HuH-7.5 (cell line): ENCODE measurements at places on chromosomes 16 and 17.

- DNase-seq: no peak
Measured at GRCh38 chr16:87724490-87725291, 41.1 kb downstream of the KLHDC4 start.

DNA sequence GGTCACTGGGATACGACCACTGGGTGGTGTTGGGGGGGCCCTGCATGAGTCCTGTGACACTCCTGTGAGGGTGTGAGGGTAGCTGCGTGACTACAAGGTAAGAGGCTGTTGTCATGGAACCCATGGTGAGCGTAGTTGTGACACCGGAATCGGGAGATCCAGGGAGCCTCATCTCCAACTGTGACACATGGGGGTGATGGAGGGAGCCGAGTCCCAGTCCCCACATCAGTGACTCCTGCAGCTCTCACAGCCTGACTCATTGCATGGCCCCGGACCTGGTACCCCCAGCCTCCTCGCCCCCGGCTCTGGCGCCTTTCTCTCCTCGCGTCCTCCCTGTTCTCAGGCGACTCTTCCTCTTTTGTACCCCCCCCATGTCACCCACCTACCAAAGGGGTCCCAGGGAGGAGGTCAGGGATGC lies 14.2 kb downstream of the CDH16 start:
- peak; percentile 6 for DNase-seq

GRCh38 chr16:17812771-17813170 lies 342.0 kb upstream of the XYLT1 start:
- DNase-seq: no peak

DNA sequence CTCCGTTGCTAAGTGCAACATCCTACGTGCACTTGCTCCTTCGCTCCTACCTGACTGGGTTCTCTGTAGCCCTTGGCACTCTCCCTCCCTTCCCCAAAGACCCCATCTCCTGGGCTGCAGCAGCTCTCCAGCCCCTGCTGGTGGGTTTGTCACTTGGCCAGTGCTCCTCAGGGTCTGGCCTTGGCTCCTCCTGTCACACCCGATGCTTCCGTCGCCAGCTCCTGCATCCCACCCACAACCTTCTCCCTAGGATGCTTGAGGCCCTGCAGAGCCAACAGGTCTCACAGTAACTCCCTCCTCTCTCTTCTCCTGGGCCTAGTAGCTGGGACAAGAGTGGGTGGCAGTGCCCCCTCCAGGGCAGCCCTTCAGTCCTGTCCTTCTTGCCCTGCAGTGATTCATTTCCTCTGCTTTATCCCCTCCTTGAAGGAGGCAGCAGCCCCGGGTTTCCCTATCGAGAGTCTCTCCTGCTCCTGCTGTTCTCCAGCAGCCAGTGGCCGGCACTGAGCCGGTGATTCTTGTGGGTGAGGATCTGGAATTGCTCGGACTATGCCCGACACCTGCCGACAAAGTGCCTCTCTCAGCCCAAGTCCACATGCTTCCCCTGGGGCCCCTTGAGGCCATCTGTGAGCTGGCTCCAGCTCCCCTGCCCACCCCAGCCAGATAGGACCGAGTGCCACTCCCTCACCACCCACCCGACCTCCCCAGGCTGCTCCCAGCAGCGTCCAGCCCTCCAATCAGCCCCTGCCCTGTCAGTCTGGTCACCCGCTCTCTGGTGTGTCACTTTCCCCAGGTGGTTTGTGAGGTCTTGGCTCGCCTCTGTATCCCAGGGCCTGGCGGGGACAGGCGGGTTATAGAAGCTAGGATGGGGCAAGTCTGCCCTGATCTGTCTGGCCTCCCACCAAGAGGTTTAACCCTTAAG lies 3.8 kb downstream of the LITAFD start:
- no peak for DNase-seq

DNA sequence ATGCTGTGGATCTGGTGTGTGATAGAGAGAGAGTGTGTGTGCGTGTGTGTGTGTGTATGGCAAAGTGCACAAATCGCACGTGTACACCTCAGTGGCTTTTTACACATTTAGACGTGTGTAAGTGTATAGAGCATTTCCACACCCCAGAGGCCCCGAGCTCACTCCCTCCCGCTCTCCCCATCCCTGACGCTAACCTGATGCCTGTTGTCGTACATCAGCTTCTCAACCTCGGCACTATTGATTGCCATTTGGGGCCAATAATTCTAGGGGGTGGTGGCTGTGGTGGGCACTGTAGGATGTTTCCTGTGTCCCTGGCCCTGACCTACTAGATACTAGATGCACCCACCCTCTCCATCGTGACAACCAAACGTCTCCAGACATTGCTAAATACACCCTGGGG lies 30.4 kb upstream of the CRISPLD2 start:
- no peak for DNase-seq

DNA sequence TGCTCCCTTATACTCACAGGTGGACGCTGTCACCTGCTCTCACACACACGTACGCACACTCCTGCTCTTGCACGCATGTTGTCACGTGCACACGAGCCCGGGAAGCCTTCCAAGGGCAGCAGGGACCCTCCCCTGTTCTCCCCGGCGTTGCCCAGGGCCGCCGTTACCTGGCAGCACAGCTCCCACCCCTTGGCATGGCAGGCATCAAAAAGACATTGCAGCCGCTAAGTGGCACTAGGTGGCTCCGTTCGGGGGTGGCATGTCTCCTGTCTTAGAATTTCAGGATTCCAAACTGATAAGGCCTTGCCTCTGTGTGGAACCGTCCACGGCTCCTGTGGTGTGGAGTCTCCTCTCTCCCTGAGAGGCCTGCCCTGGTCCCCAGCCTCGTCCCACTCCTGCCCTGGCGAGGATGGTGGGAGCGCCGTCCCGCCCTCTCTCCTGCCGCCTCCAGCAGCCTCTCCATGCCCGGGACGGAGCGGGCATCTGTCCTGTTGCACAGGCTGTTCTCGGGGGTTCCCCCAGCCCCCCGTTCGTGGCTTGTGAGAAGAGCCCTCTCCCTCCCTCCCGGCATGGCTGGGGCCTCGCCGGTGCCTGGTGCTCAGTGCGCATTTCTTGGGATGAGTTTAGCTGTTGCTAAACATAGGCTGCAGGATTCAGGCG lies 126.7 kb upstream of the GSE1 start:
- DNase-seq: no peak

- peak; percentile 38 for DNase-seq
Measured at GRCh38 chr16:10362077-10362863, 23.6 kb upstream of the ATF7IP2 start.

DNA sequence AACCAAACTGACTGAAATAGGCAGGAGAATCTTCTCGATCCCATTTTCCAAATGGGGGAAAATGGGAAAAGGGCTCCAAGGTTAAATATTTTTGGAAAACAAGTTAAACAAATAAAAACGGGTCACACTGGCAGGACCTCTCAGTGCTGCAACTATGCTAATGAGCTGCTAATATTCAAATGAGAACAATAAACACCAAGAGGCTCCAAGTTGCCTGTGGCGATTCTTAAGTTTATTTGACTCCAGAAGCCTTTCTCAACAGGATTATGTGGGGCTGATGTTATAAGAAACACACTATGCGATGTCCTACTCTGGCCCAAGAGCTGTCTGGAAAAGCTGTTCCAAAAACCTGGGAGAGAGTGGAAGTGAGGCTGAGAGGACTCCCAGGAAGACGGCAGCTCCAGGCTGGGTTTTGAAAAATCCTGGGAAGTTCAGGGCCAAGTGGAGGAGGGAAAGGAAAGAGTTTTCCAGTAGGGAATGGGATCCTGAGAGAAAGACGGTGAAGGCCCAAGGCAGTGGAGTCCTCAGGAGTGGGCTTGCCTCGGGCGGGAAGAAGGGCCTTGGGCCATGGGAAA lies 21.4 kb downstream of the WNT3 start:
- no peak for DNase-seq

DNA sequence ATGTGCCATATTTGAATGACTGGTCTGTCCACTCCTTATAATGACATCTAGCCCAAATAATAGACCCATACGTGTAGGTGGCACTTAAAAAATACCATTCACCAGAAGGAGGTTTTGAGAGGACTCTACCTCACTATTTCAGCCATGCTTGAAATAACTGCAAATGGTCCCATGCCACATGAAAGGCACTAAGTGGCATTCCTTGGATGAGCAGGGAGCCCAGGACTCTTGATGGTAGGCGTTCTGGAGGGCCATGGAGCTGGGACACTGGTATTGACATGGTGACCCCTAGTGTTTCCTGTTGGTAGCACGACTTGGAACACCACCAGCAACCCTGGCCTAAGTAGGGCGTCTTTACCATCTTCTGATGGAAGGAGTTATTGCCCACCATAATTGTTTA lies 148.7 kb upstream of the ZFHX3 start:
- DNase-seq: peak; percentile 69

DNA sequence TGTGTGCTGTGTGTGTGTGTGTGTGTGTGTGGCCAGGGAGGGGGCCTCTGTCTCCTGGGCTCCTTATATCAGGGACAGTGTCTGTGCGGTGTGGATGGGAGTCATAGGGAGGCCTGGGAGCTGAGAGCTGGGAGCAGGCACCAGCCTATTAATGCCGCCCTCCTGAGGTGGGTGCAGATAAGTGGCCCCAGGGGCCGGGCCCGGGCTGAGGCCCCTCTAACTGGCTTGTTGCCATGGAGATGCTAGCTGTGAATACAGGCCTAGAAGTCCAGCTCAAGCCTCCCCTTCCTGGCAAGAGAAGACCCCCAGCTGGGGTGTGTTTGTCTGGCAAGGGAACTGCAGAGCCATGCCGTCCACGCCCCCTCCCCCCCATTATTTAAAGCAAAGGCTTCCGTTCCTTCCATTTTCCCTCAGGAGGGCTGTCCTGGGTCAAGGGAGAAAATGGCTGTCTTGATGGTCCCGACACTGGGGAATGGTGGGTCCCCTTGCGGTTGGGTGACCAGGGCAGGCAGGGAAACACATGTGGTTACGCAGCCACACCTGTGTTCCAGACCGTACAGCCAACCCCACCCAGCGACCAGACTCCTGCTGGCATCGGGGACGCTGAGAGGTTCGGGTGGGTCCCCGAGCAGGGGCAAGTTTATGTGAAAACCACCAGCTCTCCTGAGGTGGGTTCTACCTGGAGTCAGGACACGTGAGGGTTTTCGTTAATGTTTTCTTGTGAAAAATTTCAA lies 141.1 kb downstream of the MRM1 start:
- no peak for DNase-seq

GRCh38 chr16:8729779-8730334 lies 55.4 kb downstream of the ABAT start:
- DNase-seq: no peak

- no peak for DNase-seq
Measured at GRCh38 chr16:22788193-22788530, 25.8 kb upstream of the HS3ST2 start.

- DNase-seq: no peak
Measured at GRCh38 chr17:57037411-57037810, 47.6 kb upstream of the AKAP1 start.

DNA sequence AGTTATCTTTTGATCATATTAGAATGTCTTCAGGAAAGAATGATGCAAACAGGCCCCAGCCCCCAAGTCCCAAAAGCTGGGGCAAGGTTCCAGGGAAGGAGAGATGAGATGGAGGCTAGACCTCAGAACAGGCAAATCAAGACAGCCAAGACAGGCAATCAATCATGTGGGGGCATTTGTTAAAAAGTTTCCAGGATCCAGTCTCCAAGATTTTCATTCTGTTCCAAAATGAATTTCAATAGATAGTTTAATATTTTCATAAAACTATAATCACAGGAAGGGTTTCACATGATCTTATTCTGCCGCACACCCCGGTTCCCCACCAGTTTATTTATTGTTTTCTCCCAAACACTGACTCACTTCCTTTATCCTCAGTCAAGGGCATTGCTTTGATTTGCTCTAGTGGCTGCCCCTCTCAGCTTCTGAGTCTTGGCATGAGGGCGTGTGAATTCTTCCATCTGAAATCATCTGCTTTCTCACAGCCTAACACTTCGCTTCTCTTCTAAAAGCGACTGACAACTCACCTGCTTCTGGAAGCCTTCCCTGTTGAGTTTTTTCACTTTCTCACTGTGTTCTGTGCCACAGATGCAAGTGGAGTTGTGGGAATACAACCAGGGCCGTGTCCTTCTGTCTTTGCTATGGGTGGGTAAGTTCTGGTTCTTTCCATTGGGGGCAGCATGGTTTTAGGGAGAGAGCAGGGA lies 12.2 kb upstream of the TERF2 start:
- DNase-seq: peak; percentile 31

DNA sequence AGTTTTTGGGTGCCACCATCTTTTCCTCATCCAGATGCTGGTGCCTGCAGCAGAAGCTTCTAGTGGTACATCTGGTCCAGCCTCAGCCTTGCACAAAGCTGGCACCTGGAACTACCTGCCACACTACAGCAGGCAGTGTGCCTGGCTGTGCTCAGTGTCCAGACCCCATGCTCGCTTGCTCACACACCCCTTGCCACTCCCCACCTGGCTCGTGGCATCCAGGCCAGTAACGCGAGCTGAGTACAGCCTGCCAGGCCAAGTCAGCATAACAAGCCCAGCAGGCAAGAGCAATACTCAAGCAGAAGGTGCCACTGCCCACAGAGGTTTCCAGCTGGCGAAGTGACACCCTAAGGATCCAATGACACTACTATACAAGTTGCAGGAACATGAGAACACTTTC lies 29.7 kb upstream of the KIF2B start:
- DNase-seq: no peak

- no peak for DNase-seq
Measured at GRCh38 chr16:82071421-82071820, 36.4 kb downstream of the HSD17B2 start.

- DNase-seq: no peak
Measured at GRCh38 chr16:29683543-29684090, 4.6 kb downstream of the QPRT start.

DNA sequence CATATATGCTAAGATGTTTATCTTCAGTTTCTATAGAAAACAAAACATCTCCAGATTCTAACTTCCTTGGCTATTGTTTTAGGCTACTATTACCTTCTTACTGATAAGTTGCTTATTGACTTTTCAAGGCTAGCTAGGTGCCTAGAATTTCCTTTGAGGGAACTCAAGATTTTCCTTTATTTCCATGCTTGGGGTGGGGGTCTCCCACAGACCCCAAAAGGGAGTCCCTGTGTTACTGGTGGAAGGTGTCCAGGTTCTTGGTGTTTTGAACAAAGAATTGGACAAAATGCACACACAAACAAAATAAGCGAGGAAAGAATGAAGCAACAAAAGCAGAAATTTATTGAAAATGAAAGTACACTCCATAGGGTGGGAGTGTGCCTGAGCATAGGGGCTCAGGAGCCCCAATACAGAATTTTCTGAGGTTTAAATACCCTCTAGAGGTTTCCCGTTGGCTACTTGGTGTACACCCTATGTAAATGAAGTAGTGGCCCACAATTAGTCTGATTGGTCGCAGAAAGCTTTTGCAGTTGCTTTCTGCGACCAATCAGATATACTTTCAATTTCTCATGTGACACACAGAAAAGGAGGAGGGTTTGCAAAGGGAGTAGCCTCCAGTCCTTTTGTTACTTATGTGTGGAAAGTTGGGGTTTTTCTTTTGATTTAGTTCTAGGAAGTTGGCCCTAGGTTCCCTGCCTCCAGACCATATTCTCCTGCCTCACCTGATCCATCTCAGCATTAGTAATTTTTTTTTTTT lies 67.5 kb downstream of the MARF1 start:
- no peak for DNase-seq
